ENCODE measurements at places on chromosomes 12 and 14. TPM values are rescaled to one million over a fixed set of nuclear protein-coding genes. Genes with fewer than 3 reads are reported as not detected.

- DNase-seq, result peak; percentile 44
These were observed at the start of gene IFI27L2 for GRCh38 chr14:94129111-94129757. IFI27L2 (minus strand) TSS chr14:94129604; CDS start chr14:94129564, 40 bp downstream.

DNA sequence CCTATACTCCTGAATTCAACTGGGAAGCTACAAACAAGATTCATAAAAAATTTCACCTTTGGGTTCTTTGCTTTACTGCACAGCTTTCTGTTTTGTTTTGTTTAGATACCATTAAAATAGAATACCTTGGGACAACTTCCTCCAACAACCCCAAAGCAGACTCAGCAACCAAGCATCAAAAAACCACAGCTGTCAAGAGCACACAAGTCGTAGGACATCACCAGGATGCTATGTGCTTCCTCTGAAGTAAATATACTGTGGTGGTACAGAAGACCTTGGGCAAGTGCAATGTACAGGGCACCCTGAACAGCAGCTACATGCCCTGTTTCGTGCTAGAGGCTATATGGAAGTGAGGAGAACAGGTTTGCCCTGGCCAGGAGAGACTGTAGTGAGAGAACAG lies 359.3 kb downstream of the BCL11B start:
- DNase-seq, result no peak

DNA sequence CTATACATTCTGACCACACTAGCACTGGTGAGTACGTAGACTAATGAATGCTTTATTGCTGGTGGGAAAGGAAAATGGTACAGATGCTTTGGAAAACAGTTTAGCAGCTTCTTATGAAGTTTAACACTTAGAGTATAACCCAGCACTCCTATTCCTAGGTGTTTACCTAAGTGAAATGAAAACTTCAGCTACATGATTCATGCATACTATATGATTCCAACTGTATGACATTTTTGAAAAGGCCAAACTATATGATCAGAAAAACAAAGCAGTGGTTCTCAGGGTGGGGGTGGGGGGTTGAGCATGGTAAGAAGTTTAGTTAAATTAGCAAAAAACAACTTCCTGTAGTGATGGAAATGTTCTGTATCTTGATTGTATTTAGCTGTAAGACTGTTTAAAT lies 22.1 kb upstream of the ARID4A start:
- DNase-seq, result no peak

DNA sequence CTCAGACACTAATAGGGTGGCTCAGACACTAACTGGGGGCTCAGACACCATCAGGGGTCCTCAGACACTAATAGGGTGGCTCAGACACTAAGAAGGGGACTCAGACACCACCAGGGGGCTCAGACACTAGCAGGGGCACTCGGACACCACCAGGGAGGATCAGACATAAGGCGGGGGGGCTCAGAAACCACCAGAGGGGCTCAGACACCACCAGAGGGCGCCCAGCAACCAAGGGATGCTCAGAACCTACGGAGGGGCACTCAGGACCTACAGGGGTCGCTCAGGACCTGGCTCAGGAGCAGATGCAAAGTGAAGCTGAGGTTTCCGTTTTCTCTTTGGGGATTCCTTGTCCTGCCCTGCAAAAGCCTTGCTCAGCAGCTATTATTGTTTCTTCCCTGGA lies 448.5 kb downstream of the TMEM121 start:
- no peak for DNase-seq

DNA sequence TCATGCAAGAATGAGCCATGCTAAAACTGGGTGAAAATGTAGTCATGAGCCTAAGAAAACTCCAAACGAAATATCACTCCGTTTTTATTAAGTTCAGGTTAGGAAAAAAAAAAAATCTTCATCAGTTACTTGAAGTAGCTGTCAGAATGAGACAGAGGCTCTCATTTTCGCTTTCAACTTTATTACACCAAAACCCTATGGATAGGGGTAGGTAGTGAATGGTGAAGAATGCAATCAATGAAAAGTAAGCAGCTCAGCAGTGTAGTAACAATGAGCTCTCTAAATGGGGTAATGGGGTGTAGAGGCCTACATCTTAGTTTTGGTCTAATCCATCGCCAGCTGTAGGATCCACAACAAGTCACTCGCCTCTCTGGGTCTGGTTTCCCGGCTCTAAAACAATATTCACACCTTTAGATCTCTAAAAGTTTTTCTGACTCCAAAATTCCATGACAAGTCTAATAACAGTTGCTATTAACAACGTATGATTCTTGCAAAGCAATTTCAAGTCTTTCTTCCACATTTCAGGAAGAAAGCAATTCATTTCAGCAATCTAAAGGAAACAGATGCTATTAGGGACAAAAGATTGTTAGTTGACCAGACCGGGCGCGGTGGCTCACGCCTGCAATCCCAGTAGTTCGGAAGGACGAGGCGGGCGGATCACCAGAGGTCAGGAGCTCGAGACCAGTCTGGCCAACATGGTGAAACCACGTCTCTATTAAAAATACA lies 1.7 kb downstream of the BTBD7 start:
- DNase-seq, result no peak

- DNase-seq, result no peak
These were observed 410.6 kb downstream of the DAD1 start for GRCh38 chr14:22178333-22178839.

DNA sequence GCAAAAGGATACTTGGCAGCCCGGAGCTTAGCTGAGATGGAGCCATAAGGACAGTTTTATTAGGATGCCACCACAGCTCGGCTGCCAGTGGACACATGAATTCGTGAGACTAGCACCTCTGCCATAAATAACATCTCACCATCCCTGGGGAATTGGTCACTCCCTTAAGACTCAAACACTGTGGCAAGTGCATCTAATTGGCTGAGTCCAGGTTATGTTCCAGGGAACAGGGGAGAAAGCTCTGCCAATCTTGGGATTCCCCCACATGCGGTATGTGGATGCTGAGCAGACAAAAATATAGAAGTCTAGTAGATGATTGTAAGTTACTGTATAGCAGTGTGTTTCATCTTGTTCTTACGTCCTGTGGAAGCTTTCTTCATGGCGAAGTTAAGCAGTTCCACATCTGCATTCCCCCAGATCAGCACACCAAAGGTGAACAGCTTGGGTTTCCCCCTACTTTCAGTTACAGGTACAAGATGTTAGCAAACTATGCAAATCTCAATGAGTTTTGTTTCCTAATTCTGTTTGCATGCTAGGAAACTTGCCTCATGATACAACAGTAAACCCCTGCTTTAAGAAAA lies 131.1 kb downstream of the ETV6 start:
- no peak for DNase-seq

- no peak for DNase-seq
These were observed 142.8 kb upstream of the TMCC3 start for GRCh38 chr12:94793191-94793595.

GRCh38 chr12:66152732-66153131 lies 17.1 kb downstream of the TMBIM4 start:
- DNase-seq, result no peak

- no peak for DNase-seq
These were observed 3.5 kb upstream of the ASPG start for GRCh38 chr14:104081951-104082464.

- DNase-seq, result no peak
These were observed 13.5 kb upstream of the TNFAIP2 start for GRCh38 chr14:103109535-103110441.

DNA sequence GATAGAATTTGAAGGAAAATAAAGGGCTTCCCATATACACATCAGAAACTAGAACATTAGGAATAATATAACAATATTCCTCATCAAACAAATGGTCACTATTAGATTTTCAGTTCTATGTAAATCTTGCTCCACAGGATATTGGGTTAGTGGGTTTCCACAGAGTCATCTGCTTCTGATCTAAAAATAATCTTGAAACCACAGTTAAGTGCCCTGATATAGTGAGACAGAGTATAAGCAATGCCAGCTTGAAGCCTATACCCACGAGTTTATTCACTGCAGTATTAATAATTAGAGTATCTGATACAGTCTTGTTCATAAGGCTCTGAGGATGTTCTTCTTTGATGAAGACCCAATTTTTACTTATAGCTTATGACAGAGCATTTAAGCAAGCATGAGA lies 74.5 kb upstream of the ATF7IP start:
- DNase-seq, result no peak

DNA sequence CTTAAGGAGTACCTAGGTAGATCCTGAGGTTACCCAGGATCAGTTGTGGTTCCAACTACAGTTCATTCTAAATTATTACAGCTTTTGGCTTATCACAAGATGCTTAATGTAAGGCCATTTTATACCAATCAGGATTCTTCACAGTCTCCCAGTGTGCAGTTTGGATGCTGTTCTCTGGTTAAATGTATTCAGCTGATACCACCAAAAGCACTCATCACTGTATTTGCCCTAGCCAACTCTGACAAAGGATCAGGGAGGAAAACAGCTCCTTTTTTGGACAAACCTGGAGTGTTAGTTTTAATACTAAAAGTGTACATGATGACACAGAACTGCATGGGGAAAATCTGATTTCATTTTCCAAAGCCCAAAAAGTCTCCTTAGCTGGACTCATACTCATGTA lies 19.5 kb downstream of the DMAC2L start:
- DNase-seq, result no peak

GRCh38 chr12:121796855-121797751 lies 3.6 kb upstream of the RHOF start:
- peak; percentile 76 for DNase-seq

ADCY4 gene
- 0.49 TPM for total RNA-seq

SLC7A8 gene
- 9.4 TPM for total RNA-seq

INSM2 gene
- 0.09 TPM for total RNA-seq

GARIN6 gene
- not detected for total RNA-seq

Measured in neural crest cell (in vitro differentiated cells).